Activated T-cell treated with anti-CD3 and anti-CD28 coated beads for 4 hours (primary cell): ENCODE measurements at places on chromosomes 13 and 19.

- no peak for DNase-seq
Measured at GRCh38 chr13:74907788-74908187, 574.2 kb downstream of the TBC1D4 start.

GRCh38 chr19:47321630-47322029 is 10.3 kb upstream of the C5AR2 start:
- DNase-seq = no peak

DNA sequence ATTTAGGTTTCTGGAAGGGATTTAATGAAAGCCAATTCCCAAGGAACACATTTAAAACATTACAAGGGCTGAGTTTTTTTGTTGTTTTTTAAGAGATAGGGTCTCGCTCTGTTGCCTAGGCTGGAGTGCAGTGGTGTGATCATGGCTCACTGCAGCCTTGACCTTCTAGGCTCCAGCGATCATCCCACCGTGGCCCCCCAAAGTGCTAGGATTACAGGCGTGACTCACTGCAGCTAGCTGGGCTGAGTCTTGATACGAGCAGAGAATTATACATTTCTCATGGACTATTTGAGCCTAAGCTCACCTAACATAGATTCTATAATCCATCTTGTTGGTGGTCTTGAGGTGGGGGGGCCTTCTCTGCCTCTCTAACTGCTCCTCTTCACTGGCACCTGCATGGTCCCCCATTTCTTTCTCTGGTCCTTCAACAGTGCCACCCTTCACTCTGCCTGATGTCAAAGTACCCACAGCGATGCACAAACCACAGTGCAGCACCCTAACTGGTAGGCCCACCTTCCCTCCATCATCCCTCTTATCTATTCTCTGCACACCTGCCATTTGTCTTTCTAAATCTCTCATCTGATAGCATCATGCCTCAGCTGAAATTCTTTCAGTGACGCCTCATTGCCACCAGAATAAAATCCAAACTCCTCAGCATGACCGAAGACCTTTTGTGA is 37.4 kb downstream of the DOCK9 start:
- DNase-seq = no peak

DNA sequence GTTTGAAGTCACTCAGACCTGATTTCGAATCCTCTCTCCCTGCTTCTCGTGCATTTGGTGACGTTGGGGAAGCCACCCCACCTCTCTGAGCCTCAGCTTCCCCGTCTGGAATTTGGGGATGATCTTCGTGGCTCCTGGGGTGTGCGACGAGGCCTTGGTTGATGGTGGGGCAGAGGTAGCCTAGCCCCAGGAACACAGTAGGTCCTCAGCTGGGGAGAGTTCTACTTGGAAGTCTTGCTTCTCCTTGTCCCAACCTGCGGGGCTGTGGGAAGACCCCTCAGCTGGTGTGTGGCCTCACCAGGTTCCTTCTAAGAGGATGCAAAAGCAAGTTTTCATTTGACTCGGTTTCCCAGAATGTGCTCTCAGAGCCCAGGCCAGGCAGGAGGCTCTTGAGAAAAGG is 13.1 kb downstream of the HPN start:
- DNase-seq = no peak
